ENCODE measurements at places on chromosomes 4 and X.
A peak's percentile ranks its signal among the peaks of the same experiment; 100 is the strongest.

- H3K36me3 ChIP-seq: no peaks in the 10 kb centered on the region
- no peak overlapping the region for H3K4me3 ChIP-seq
- H3K4me1 ChIP-seq: no peaks in the 10 kb centered on the region
- DNase-seq: no peak
These were observed 33.5 kb upstream of the SH3KBP1 start for GRCh38 chrX:19920945-19921344.

GRCh38 chr4:93645120-93645519, 183.4 kb upstream of the ATOH1 start:
- H3K36me3 ChIP-seq: no peaks in the 10 kb centered on the region
- no peak overlapping the region for H3K27ac ChIP-seq
- H3K27me3 ChIP-seq: no peaks in the 10 kb centered on the region
- DNase-seq: no peak
- no peaks in the 10 kb centered on the region for H3K4me1 ChIP-seq

GRCh38 chrX:131084145-131084544, 26.0 kb downstream of the ARHGAP36 start:
- no peak overlapping the region for H3K4me3 ChIP-seq
- no peak for DNase-seq
- peaks cover 8% of the 10 kb centered on the region for H3K27me3 ChIP-seq
- H3K36me3 ChIP-seq: no peaks in the 10 kb centered on the region

- no peak for DNase-seq
- H3K36me3 ChIP-seq: no peaks in the 10 kb centered on the region
- no peak overlapping the region for H3K27ac ChIP-seq
- no peak overlapping the region for H3K4me3 ChIP-seq
- no peaks in the 10 kb centered on the region for H3K4me1 ChIP-seq
- no peaks in the 10 kb centered on the region for H3K27me3 ChIP-seq
These were observed 38.1 kb upstream of the TRPC5 start for GRCh38 chrX:112120721-112121120.

GRCh38 chrX:151713849-151714248, 2.0 kb upstream of the FATE1 start:
- no peak overlapping the region for H3K4me3 ChIP-seq
- no peaks in the 10 kb centered on the region for H3K27me3 ChIP-seq
- peak; percentile 5 for DNase-seq
- H3K4me1 ChIP-seq: no peaks in the 10 kb centered on the region
- H3K36me3 ChIP-seq: no peaks in the 10 kb centered on the region
- no peak overlapping the region for H3K27ac ChIP-seq

DNA sequence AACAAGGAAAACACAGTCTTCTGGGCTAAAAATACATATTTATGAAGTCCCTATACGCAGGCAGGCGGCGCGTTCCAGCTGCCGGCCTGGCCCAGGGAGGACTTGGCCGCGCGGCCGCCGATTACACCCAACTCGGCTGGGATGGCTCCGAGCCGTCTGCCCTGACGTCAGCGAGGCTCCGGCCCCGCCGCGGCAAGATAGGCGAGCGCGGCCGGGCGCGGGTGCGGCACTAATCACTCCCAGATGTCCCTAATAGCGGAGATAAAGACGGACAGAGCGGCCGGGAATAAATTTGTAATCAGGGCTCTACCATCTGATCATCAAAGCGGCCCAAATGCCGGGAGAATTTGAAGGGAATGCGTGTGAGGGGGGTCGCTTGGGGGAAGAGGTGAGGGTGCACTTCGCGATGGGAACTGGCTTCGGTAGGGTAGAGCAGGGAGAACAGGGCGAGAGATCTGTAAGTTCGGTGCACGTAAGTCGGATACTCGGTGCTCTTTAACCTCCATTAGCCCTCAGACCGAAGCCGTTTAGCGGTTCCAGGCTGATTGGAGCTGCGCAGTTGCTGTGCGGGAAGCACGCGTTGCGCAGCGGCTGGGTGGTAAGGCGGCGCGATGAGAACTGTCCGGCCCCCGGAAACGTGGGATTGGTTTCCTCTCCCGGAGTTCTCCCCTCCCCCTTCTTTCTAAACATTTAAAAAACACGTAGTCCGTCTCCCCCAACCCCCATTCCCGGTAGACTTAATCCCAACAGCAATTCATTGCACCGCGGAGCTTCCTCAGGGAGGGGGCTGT, 7.7 kb downstream of the HAND2 start:
- H3K4me1 ChIP-seq: no peaks in the 10 kb centered on the region
- DNase-seq: no peak
- H3K36me3 ChIP-seq: no peaks in the 10 kb centered on the region

DNA sequence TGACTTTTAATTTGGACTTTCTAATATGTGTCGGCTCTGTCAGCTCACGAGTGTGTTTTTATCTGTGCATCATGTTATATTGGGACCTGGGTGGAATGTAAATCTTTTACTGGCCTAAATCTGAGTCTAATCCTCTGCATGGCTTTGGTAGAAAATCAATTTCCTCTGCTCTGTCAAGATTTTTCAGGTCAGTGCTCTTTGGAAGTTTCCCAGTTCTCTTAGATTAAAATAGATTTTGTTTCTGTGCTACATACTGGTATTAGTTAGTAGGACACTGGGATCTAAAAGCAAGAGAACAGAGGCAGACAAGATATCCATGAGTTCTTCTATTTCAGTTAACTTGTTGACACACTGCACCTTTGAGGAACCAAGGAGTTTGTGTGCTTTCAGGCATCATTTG, 39.7 kb downstream of the REPS2 start:
- no peak for DNase-seq
- no peak overlapping the region for H3K27ac ChIP-seq
- H3K4me1 ChIP-seq: no peaks in the 10 kb centered on the region
- no peaks in the 10 kb centered on the region for H3K36me3 ChIP-seq
- no peaks in the 10 kb centered on the region for H3K27me3 ChIP-seq

- no peaks in the 10 kb centered on the region for H3K4me1 ChIP-seq
- no peaks in the 10 kb centered on the region for H3K36me3 ChIP-seq
These were observed 13.1 kb upstream of the NDST4 start for GRCh38 chr4:115126491-115126890.

GRCh38 chrX:127317159-127317558, 497.6 kb downstream of the PRR32 start:
- no peaks in the 10 kb centered on the region for H3K36me3 ChIP-seq
- H3K4me3 ChIP-seq: no peak overlapping the region
- H3K27ac ChIP-seq: no peak overlapping the region
- no peaks in the 10 kb centered on the region for H3K27me3 ChIP-seq

- H3K27ac ChIP-seq: no peak overlapping the region
- H3K4me1 ChIP-seq: no peaks in the 10 kb centered on the region
- H3K4me3 ChIP-seq: no peak overlapping the region
- peaks cover 3% of the 10 kb centered on the region for H3K36me3 ChIP-seq
- no peak for DNase-seq
These were observed 60.8 kb downstream of the USP9X start for GRCh38 chrX:41145920-41146608.

- H3K4me3 ChIP-seq: no peak overlapping the region
- H3K27me3 ChIP-seq: no peaks in the 10 kb centered on the region
- H3K36me3 ChIP-seq: no peaks in the 10 kb centered on the region
- no peak overlapping the region for H3K27ac ChIP-seq
- H3K4me1 ChIP-seq: no peaks in the 10 kb centered on the region
These were observed 38.7 kb downstream of the SEC24B start for GRCh38 chr4:109472343-109472761.

GRCh38 chrX:140141444-140142029, 176.2 kb upstream of the CXorf66 start:
- no peak overlapping the region for H3K27ac ChIP-seq
- H3K36me3 ChIP-seq: no peaks in the 10 kb centered on the region
- H3K4me3 ChIP-seq: no peak overlapping the region
- H3K4me1 ChIP-seq: no peaks in the 10 kb centered on the region

- H3K36me3 ChIP-seq: no peaks in the 10 kb centered on the region
- no peak overlapping the region for H3K27ac ChIP-seq
- H3K27me3 ChIP-seq: no peaks in the 10 kb centered on the region
- H3K4me1 ChIP-seq: no peaks in the 10 kb centered on the region
- no peak for DNase-seq
These were observed 225.0 kb downstream of the COL25A1 start for GRCh38 chr4:109077505-109077904.

DNA sequence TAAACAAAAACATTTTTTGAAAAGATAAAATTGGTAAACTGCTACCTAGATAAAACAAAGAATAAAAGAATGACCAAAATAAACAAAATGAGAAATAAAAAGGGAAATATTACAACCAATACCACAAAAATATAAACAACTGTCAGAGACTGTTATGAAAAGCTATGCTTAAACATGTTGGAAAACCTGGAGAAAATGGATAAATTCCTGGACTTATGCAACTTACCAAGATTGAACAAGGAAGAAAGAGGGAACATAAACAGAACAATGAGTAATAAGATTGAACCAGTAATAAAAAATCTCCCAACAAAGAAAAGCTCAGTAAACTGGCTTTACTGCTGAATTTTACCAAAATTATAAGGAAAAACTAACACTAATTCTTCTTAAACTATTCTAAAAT, 518.7 kb downstream of the GRXCR1 start:
- H3K36me3 ChIP-seq: no peaks in the 10 kb centered on the region
- no peaks in the 10 kb centered on the region for H3K4me1 ChIP-seq
- DNase-seq: no peak
- no peak overlapping the region for H3K4me3 ChIP-seq
- H3K27ac ChIP-seq: no peak overlapping the region
- no peaks in the 10 kb centered on the region for H3K27me3 ChIP-seq

DNA sequence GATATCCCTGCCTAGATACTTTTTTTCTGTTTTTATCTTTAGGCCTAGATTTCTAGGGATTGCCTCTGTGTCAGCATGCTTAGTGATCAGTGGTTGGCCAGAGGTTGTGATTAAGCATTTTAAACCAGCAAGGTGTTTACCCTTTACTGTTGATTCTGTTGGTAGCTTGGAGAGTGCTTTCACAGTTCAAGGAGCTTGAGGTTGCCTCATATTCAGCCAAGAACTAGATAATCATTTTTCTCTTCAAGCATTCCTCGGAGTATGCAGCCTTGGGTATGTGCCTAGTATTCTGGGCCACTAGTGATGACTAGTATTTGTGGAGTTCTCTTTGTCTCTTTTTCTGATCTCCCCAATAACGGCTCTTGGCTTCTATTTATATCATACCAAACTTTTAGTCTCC, 20.4 kb downstream of the APOOL start:
- no peaks in the 10 kb centered on the region for H3K4me1 ChIP-seq
- no peak overlapping the region for H3K27ac ChIP-seq
- H3K36me3 ChIP-seq: no peaks in the 10 kb centered on the region
- no peak overlapping the region for H3K4me3 ChIP-seq

GRCh38 chr4:156970501-156971164, 966 bp downstream of the PDGFC start:
- H3K27me3 ChIP-seq: no peaks in the 10 kb centered on the region
- peaks cover 27% of the 10 kb centered on the region for H3K4me1 ChIP-seq
- H3K4me3 ChIP-seq: peak overlapping the region; percentile 93
- no peak for DNase-seq

GRCh38 chrX:21528076-21528475, 130.1 kb downstream of the KLHL34 start:
- no peaks in the 10 kb centered on the region for H3K36me3 ChIP-seq
- no peak overlapping the region for H3K4me3 ChIP-seq

DNA sequence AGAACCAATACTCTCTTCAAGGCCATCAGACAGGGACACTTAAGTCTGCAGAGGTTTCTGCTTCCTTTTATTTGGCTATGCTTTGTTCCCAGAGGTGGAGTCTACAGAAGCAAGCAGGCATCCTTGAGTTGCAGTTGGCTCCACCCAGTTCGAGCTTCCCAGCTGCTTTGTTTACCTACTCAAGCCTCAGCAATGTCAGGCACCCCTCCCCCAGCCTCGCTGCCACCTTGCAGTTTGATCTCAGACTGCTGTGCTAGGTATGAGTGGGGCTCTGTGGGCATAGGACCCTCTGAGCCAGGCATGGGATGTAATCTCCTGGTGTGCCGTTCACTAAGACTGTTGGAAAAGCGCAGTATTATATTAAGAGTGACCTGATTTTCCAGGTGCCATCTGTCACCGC, 12.6 kb upstream of the UGT2B15 start:
- H3K27ac ChIP-seq: no peak overlapping the region
- no peaks in the 10 kb centered on the region for H3K4me1 ChIP-seq
- DNase-seq: no peak
- no peak overlapping the region for H3K4me3 ChIP-seq
- no peaks in the 10 kb centered on the region for H3K27me3 ChIP-seq

GRCh38 chr4:175776217-175776616, 35.8 kb downstream of the GPM6A start:
- no peak overlapping the region for H3K4me3 ChIP-seq
- no peaks in the 10 kb centered on the region for H3K4me1 ChIP-seq
- no peak for DNase-seq
- no peaks in the 10 kb centered on the region for H3K27me3 ChIP-seq
- no peaks in the 10 kb centered on the region for H3K36me3 ChIP-seq
- H3K27ac ChIP-seq: no peak overlapping the region

- no peaks in the 10 kb centered on the region for H3K36me3 ChIP-seq
- DNase-seq: no peak
- no peaks in the 10 kb centered on the region for H3K4me1 ChIP-seq
- no peak overlapping the region for H3K27ac ChIP-seq
- no peaks in the 10 kb centered on the region for H3K27me3 ChIP-seq
These were observed 95.1 kb downstream of the IL15 start for GRCh38 chr4:141731481-141731880.

DNA sequence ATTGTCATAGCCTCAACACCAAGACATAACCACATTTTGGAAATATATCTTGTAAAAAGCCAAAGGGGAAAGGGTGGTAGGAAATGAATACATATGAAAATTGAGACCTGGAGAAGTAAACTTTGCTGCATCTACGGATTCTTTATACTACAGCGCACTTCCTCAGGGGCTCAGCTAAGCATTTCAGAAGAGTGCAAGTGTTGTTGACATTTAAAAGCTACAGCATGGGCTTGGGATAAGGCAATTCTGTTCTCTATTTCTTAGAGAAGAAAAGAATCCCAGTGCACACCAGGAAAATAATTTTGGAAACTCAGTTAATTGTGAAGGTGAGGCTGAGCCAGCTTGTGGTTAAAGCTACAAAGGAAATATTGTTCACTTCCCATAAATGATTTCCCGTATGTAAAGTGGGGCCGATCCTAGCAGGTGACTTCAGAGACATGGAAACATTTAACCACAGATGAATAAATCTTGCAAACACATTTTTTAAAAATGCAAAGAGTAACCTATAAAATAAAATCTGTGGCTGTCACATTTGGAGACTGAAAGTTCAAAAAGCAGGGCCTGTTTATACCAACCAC, 12.6 kb upstream of the GBA3 start:
- no peaks in the 10 kb centered on the region for H3K4me1 ChIP-seq
- no peaks in the 10 kb centered on the region for H3K27me3 ChIP-seq
- H3K4me3 ChIP-seq: no peak overlapping the region

DNA sequence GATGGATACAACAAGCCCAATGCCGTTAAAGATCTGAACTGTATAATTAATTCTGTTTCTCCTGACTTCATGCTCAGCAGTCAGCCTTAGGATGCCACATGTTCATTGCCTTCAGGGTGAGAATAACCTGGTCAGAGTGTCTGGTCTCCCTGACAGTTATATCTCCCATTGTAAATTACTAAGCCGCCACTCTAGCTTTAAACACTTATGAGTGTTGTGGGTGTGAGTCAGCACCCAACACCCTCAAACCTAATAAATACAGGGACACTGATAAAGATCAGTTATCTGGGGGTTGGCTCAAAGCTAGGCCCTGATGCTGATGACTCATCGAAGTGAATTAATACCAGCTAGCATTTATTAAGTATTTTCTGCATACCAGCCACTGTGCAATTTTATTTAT, 64.9 kb upstream of the DYNLT3 start:
- H3K36me3 ChIP-seq: no peaks in the 10 kb centered on the region
- no peaks in the 10 kb centered on the region for H3K27me3 ChIP-seq
- no peak overlapping the region for H3K4me3 ChIP-seq
- no peak for DNase-seq
- no peaks in the 10 kb centered on the region for H3K4me1 ChIP-seq

Data from Panc1 (cell line).